ENCODE measurements at places on chromosomes 12 and 14.

GRCh38 chr12:126496201-126496600 is 1431.0 kb downstream of the AACS start:
- DNase-seq, result no peak

DNA sequence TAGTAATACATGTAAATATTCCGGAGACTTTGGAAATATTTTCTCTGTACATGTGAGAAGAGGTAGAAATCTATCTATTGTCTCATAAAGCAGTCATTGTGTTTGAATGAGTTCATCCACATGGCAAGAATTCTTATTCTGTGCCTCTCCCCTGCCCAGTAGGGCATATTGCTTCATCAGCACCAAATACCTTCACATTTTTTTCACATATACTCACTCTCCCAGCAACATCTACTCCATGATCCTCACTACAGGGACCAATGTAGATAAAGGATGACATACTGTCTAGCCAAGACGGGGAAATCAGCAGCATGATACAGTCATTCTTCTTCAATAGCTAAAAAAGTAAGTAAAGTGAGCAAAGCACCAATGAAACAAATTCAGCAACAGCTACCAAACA is 1.3 kb upstream of the TAS2R14 start:
- DNase-seq, result no peak

DNA sequence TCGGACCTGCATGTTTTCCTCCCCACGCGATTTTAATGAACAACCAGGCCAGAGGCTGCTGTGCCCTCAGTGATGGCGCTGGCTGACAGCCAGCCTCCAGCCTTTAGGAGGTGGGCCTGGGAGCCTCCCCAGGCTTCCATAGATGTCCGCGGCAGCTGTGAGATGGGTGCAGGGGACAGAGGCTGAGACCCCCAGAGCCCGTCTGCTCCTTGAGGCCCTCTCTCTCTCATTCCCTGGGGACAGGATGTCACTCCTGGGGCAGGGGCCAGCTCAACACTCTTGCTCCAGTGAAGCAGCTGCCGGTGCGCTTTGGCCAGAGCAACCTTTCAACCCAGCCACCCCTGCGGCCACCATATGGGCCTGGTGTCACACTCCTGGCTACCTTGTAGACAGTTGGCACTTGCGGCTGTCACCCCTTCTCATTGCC is 24.8 kb downstream of the MVK start:
- no peak for DNase-seq

GRCh38 chr14:39841088-39841487 is 408.9 kb upstream of the FBXO33 start:
- no peak for DNase-seq

DNA sequence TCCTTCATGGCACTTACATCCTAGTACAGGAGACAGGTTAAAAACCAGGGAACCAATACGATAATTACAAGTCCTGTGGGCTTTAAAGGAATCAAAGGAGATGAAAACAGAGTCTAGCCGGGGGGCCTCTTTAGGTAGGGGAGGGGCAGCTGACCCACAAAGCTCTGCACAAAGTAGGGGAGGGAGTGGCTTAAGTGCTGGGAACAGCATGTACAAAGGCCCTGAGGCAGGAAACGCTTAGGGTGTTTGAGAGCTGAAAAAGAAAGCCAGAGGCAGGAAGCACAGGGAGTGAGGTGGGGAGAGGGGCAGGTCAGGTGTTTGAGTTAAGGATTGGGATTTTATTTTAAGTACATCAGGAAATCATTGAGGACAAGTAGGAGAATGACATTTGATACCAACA is 37.7 kb downstream of the ZNF664 start:
- DNase-seq, result no peak

Data from CD4-positive, CD25-positive, alpha-beta regulatory T cell (primary cell).